ENCODE measurements at places on chromosomes 7 and 10.

GRCh38 chr10:76172020-76172419 is 740.6 kb downstream of the LRMDA start:
- DNase-seq, result no peak

GRCh38 chr7:68063171-68063570 is 1066.5 kb downstream of the TYW1 start:
- no peak for DNase-seq

GRCh38 chr7:23196306-23196705 is 14.5 kb downstream of the NUP42 start:
- no peak for DNase-seq

GRCh38 chr10:5234106-5234860 is 37.6 kb downstream of the AKR1C4 start:
- DNase-seq, result peak; percentile 82

GRCh38 chr7:64516451-64516850 is 46.4 kb downstream of the ZNF680 start:
- DNase-seq, result no peak

DNA sequence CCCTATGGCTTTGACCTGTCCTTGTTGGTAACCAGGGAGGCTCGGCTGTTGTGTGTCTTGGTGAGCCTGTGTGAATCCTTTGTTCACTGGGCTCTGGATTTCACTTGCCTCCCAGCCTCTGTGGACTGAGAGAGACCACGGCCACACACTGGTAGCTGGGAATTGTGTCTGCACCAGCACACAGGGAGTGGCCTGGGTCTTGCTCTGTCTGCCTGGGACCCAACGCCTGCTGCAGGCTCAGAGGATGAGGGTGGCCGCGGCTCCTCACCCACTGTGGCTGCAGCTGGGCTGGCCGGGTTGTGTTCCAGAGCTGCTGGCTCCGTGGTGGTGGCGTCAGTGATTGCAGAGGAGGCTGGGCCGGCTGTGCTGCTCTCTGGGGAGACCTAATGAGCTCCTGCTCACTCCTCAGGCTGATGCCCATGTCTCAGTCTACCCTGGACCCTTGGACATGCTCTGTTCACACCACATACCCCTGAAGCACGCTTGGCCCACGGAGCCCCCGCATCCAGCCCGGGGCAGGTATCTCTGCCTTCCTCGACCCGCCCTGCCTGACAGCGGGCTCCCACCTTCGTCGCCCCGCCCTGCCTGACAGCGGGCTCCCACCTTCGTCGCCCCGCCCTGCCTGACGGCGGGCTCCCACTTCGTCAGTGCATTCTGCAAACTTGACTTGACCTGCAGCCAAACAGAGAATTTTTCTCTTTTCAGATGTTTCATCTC is 328.5 kb downstream of the ADARB2 start:
- DNase-seq, result peak; percentile 70

DNA sequence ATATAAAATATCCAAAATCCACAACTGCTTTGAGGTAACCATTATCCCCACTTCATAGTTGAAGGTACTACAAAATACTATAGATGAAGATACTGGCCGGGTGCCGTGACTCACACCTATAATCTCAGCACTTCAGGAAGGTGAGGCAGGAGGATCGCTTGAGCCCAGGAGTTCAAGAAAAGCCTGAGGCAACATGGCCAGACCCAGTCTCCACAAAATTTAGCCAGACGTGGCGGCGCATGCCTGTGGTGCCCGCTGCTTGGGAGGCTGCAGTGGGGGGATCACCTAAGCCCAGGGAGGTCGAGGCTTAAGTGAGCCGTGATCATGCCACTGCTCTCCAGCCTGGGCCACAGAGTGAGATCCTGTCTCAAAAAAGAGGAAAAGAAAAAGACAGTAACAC is 21.7 kb downstream of the TMEM254 start:
- peak; percentile 44 for DNase-seq

DNA sequence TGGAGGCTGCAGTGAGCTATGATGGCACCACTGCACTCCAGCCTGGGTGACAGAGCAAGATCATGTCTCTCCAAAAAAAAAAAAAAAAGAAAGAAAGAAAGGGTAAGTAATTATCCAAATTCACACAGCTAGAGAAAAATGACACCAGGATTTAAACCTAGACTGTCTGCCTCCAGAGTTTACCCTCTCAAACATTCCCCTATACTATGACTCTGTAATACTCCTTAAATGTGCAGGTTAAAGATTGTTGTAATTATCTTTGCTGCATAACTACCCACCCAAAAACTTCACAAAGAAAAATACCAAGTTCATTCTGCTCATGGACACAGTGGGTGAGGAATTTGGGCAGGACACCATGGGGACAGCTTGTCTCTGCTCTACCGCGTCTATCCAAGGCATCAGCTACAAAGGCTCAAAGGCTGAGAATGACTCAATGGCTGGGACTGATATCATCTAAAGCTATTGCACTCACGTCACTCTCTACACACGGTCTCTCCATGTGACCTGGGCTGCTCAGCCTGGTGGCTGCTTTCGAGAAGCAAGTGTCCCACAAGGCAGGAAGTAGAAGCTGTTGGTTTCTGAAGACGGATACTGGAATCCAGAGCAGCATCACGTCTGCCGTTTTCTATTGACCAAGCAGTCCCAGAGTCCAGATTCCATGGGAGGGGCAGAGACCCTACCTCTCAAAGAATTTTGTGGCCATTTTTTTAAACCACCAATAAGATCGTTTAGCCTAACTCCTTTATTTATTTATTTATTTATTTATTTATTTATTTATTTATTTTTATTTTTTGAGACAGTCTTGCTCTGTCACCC is 185.7 kb upstream of the AUTS2 start:
- no peak for DNase-seq

- no peak for DNase-seq
Observed at GRCh38 chr7:91949221-91950009, 8.8 kb downstream of the AKAP9 start.

- no peak for DNase-seq
Observed at GRCh38 chr10:117972168-117972837, 74.4 kb downstream of the RAB11FIP2 start.

DNA sequence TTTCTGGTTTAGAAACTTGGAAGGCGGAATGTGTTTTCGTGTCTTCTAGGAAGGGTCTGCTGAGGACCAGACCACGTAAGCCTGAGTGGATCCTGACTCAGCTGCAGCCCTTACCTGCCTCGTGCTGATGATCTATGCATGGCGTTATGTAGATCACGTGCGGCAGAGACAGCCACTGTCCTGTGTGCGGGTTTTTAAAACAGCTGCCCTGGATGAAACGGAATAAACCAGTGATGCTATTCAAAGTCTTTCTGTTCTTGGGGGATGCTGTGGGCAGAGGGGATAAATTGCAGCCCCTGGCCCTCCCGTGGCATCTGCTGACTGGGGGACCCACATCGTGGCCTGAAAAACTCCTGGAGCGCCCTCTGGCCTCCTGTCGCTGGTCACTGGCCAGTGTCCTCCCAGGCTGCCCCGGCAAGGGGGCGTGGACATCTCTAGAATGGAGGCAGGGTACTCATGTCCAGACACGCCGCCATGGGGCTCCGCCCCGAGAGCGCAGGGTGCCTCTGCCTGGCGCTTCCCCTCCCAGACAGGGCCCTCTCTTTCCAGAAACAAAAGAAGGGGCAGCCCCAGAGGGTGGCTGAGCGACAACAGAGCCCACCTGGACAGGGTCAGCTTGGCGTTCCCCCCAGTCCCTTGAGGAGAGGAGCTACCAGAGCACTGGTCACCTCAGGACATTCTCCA is 13.2 kb downstream of the ALKBH4 start:
- DNase-seq, result peak; percentile 80

DNA sequence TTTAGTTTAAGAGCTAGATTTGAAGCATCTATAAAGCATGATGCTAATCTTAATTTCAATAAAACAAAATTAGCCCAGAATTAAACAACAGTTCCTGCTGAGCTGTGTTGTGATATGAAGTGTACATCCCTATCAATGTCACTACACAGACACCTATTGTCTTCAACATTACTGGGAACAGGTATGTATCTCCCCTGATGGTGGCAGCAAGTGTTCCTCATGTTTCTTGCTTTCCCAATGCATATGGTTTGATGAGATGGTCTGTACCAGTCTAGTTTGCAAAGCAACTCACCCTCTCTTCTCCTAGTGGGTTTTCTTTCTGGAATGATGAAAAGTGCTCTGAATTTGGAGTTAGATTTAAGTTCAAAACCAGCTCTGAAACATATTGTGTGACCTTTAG is 38.1 kb downstream of the TSPAN12 start:
- no peak for DNase-seq

- no peak for DNase-seq
Observed at GRCh38 chr7:23491502-23491901, 21.2 kb upstream of the IGF2BP3 start.

- no peak for DNase-seq
Observed at GRCh38 chr7:3138997-3139396, 95.3 kb upstream of the CARD11 start.

GRCh38 chr10:109386921-109387320 is 536.4 kb downstream of the XPNPEP1 start:
- DNase-seq, result no peak

GRCh38 chr7:72098807-72099580 is 313.1 kb downstream of the CALN1 start:
- DNase-seq, result no peak

GRCh38 chr10:132511121-132512051 is 26.2 kb upstream of the INPP5A start:
- no peak for DNase-seq

DNA sequence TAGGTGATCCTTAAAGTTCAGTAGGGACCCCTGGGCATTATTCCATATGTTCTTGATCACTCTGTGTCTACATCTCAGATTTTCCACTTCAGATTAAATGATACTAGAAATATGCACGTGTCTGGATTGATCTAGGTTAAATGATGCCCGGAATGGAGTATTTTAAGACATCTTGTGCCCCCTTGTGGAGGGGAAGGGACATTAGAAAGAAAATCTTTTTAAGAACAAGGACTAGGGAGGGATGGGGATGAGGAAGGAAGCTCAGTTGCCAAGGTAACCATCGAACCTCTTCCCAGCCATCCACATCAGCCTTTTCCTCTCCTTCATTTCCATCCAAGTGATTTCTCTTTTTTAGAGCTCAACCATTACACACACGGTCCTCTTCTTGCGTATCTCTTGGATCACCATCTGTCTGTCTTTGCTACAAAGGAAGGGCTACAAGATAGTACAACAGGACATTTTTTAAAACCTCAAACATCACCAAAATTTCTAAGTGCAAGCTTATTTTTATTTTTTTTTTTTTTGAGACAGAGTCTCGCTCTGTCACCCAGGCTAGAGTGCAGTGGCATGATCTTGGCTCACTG is 40.5 kb downstream of the PRSS2 start:
- no peak for DNase-seq

- DNase-seq, result no peak
Observed at GRCh38 chr10:32954080-32954479, 4.0 kb downstream of the ITGB1 start.

DNA sequence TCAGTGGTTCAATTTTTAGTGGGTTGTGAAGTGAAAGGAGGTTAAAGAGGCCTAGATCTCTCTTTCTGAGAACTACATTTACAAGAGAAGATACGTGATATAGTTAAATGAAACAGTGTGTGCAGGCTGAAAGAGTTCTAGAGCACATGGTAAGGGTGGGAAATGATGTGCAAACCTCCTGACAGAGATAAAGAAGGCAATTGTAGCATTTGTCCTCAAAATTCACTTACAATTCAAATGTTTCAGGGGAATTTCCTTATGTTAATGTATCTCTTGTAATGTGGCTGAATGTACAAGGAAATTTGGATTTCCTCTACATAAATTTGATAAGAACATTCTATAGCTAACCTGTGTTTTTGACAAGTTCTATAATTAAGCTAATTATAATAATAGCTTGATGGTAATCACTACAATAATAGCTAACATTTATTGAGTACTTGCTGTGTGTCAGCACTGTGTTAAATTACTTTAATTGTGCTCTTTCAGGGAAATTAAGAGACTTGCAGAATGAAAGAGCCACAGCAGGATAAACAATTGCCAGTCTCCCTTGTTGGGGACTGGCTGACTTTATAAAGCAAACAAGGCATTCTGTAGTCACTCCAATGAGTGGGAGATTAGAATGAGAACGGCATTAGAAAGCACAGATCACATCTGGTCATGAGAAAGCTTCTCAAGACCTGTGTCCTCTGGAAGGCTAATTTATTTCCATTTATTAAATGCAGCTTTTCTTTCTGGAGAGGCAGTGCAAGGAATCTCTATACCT is 139.7 kb upstream of the TMEM72 start:
- DNase-seq, result no peak

GRCh38 chr10:1210667-1211066 is 154.5 kb downstream of the WDR37 start:
- no peak for DNase-seq

GRCh38 chr7:1124164-1124563 is 35.8 kb downstream of the ZFAND2A start:
- no peak for DNase-seq

- DNase-seq, result no peak
Observed at GRCh38 chr7:68183176-68183575, 1186.5 kb downstream of the TYW1 start.

DNA sequence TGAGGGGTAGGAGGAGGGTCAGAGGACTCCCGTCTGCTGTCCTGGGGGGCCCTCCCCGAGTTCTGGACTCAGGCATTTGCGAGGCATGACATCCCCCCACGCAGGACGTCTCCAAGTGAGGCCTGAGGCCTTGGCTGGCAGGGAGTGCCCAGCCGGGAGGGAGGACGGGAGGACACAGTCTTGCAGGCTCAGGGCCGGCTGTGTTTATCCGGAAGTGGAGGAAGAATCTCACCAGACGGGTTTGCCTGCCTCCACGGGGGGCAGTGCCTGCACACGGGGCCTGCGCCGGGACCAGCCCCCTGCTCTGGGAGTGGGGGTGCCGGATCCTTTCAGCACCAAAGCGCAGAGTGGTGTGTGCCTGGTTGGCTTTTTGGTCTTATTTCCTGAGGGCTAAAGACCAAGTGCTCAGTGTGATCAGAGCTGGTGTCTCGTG is 10.9 kb downstream of the PWWP2B start:
- peak; percentile 87 for DNase-seq
